ENCODE measurements at places on chromosomes 13 and 19.

- no peak for DNase-seq
These were observed 109.5 kb downstream of the ZNF675 start for GRCh38 chr19:23577501-23577900.

DNA sequence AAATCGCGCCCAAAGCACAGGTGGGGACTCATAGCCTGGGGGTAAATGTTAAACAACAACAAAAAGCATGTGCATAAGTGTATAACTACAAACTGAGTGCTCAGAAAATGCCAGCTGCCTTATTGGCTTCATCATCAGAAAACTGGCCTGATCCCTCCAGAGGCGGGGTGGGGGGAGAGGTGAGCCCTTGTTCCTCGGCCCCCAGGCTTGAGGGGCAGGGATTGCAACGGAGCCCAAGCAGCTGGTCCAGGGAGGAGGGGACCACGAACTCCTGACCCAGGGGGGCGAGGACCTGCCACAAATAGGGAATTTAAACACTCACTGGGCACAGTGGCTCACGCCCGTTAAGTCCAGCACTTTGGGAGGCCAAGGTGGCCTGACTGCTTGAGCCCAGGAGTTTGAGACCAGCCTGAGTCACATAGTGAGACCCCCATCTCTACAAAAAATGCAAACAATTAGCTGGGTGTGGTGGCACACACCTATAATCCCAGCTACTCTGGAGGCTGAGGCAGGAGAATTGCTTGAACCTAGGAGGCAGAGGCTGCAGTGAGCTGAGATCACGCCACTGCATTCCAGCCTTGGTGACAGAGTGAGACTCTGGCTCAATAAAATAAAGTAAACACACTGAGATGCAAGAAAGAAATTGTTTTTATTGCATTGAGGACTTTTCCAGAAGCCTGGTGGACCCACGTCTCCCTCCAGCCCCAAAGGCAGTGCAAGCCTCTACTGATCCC lies 8.7 kb downstream of the SIRT6 start:
- DNase-seq, result no peak

GRCh38 chr13:43095771-43096719 lies 72.7 kb downstream of the DNAJC15 start:
- DNase-seq, result no peak

DNA sequence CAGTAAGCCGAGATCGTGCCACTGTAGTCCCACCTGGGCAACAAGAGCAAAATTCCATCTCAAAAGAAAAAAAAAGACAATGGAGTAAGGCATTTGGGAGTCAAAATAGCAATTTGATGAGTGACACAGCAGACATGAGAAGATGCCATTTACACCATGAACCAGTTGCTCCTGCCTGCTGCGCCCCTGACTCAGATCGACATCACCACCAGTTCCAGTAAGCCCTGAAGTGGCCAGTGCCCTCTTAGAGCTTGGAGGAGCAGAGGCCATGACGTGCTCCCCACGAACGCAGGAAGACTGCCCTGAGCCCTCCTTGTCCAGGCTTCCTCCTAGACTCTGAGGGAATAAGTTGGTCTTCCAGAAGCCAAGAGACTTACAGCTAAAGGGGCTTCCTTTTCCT lies 339.2 kb downstream of the MYO16 start:
- no peak for DNase-seq

GRCh38 chr13:59211606-59212005 lies 952.1 kb downstream of the DIAPH3 start:
- DNase-seq, result no peak

DNA sequence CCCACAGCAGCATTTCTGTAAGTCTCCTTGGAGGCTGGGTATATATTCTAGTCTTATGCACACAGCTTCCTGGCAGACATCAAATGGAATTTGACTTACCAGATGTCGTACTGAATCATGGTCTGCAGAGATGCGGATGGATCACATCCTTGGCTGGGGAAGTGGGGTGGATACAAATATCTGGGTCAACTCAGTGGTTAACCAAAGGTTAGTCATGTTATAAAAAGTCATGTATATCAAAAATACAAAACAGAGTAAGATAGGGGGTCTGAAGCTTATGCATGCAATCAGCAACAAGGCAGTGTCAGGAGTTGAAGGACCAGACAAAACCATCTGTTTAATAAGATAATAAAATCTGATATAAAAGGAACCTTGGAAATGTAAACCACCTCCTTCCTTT lies 61.9 kb downstream of the WASF3 start:
- DNase-seq, result no peak

GRCh38 chr19:48473161-48473966 lies 4.2 kb downstream of the CYTH2 start:
- no peak for DNase-seq
